ENCODE measurements at places on chromosomes 12 and 14. TPM values are rescaled to one million over a fixed set of nuclear protein-coding genes. Genes with fewer than 3 reads are reported as not detected.

LIN7A gene
- 0.21 TPM for total RNA-seq

RAP1B gene
- total RNA-seq: 366 TPM

NPFF gene
- total RNA-seq: not detected

FOXG1 gene
- 0.29 TPM for total RNA-seq

TMCC3 gene
- total RNA-seq: 0.12 TPM

FAR2 gene
- total RNA-seq: 13.9 TPM

OR6C2 gene
- total RNA-seq: not detected

SIRT4 gene
- total RNA-seq: 1.4 TPM

DMAC2L gene
- 3.5 TPM for total RNA-seq

TRAF3 gene
- 14.0 TPM for total RNA-seq

CLEC9A gene
- not detected for total RNA-seq

LYZ gene
- total RNA-seq: 0.07 TPM

DNA sequence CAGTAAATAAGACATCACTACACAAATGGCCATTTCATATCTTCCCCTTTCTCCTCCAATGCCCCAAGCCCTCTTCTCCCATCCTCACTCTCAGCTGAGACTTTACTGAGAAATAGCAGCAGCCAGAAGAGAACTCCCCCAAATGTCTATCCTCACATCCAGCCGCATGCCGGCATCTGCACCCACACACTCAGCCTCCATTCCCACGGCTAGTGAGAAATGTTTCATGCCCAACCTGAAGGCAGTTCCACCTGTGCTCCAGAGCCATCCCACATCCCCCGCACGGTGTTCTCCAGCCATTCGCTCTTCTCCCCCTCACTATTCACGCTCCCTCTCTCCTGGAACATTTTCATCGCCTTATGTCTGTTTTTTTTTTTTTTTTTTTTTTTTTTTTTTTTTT is 208.7 kb upstream of the DIO3 start:
- DNase-seq: no peak

GRCh38 chr12:25382311-25383106 is 131.8 kb upstream of the KRAS start:
- no peak for DNase-seq

DNA sequence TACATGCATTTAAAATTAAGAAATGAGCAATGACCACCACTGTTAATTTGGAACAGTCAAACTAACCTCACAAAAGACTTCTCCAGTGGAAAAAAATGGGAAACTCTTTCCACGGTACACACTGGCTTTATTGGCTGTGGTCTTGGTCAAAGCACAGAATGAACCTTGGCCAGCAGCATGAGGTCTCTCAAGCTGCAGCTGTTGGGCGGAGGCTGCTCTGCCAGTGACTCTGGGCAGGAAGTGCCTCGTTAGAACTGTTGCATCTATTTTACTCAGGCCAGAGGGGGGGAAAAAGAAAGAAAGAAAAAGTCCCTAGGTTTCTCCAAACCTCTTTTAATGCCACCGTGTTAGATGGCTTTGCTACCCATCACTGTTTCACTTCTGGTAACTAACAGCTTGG is 279.8 kb upstream of the DIO2 start:
- peak; percentile 18 for DNase-seq

DNA sequence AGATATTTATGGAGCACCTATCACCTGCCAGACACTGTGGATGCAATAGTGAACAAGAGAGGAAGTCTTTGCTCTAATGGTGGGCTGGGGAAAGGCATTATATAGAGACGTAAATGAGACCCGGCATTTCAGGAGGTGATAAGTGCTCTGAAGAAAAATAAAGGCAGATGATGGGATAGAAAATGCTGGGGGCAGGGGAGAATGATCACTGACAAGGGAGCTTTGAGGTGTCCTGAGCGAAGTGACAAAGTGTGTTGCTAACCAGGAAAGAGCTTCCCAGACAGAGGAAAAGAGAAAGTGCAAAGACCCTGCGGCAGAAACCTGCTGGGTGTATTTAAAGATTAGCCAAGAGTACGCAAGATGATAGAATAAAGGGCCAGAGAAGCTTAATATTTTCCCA is 1096.1 kb downstream of the BCL11B start:
- no peak for DNase-seq

GRCh38 chr14:94748667-94749347 is 21.1 kb downstream of the GSC start:
- DNase-seq: peak; percentile 1

GRCh38 chr14:89833120-89833532 is 121.4 kb downstream of the EFCAB11 start:
- no peak for DNase-seq

DNA sequence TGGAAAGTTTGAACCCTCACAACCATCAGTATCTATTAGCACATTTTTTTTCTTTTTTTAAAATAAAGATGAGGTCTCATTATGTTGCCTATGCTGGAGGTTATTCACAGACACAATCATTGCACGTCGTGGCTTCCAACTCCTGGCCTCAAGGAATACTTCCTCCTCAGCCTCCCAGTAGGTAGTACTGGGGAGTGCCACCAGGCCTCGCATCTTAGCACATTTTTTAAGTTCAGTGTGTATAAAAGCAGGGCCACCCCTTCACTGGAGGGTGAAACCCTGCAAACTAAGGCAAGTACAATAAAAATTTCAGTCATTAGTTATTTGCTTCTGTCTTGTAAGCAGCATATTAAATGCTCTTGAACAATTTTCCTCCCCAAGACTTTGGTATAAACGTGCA is 114.2 kb upstream of the SINHCAF start:
- no peak for DNase-seq

DNA sequence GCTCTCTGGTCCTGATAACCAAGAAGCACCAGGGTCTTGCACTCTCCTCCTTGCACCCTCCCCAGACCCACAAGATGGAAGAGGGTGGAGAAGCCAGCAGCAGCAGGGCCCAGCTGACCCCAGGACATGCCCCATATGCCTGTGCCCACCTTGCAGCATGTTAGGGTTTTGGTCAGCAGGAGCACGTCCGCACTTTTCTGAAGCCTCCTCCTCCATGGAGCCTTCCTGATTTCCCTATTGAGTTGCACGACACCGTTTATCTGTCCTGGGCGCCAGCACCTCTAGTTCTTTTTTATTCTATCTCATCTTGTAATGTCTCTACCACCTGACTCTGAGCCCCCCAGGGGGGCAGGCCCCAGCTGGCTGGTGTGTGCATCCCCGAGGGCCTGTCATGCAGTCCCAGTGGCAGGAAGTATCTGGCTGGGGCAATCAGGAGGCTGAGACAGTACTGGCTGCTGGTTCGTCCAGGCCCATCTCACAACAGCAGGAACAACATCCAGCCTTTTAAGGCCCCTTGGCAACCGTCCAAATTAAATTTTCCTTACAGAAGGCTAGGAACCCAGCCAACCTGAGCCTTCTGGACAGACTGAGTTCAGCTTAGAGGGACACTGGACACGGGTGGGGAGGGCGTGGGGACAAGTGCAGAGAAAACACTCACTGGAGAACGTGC is 39.6 kb downstream of the CCDC85C start:
- DNase-seq: peak; percentile 48

DNA sequence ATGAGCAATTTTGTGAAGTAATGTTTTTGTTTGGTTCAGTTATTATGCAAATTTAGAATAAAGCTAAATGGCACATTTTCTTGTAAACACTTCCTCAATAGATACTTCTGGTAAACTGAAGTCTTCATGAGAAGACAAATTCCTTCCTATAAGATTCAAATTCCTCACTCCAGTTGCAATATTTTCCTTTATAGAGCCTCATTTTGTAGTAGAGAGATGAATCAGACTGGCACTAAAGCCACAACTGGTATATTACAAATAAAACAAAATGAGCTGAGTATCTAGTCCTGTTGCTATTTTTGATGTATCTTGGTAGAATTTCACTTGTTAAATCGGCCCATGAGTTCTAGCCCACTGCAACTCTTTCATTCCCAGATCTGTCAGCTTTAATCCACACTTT is 5.5 kb downstream of the LGR5 start:
- DNase-seq: no peak

DNA sequence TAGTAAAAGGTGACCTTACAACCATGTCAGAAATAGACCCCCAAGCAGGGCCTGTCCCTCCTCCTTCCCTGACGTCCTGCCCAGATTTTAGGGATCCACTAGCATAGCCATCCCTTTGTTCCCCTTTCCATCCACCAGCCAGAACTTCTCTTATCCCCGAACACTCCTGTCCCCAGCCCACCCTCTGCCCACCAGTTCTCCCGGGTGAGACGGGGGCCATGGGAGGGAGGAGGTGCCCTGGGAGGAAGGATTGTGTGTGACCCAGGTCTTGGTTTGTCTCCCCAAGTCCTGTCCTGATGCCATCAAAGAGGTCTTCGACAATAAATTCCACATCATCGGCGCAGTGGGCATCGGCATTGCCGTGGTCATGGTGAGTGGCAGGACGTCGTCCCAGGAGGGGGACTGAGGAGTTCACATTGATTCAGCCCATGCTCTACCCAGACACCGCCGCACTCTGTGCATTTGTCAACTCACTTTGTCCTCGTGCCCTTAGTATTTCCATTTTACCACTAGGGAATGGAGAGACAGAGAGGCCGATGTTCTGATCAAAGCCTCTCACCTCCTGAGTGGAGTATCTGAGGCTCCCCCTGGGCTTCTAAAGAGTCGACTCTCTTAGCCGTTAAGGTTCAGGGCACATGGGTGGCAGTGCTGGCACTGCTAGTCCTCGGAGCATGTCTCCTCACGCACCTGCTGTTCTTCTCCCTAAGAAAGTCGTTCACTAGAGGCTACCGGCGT is 35.9 kb downstream of the CD9 start:
- no peak for DNase-seq

- no peak for DNase-seq
Observed at GRCh38 chr12:59548930-59549329, 46.9 kb upstream of the SLC16A7 start.

DNA sequence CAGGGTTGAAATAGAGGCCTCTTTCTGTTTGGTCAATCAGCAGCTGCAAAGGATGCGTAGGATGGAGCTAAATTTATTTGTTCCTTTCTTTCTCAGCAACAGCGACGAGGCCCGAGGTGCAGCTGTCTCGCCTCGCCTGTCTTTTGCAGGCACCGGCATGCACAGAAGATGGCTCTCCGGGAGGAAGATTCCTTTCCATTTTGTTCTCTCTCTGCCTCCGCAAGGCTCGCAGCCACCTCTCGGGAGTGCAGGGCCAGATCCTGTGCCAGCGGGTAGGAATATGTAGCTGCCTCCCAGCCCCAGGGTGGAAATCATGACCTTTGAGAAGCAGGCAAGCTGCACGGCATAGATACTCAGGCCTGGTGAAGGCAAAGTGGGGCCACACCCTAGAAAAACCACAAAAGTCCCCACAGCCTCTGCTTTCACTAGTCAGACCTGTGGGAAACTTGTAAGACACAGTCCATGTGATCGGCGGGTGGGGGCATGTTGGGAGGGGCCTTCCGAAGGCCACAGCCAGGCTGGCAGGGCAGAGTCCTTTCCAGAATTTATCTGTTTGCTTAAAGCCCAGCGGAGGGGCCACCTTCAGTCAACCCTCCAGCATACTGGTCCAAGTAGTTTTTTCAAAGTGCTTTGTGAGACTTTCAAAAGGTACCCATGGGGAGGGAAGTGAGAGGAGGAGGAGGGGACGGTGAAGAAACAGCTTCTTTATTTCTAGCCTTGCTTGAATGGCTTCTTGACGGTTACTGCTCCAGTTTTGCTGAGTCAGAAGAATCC is at the start of gene MAP1LC3B2:
TSS of gene MAP1LC3B2 (plus strand) at position 220 of the 774 bp plus-strand sequence. CDS start 16,562 bp downstream, outside the sequence.
- DNase-seq: peak; percentile 98

DNA sequence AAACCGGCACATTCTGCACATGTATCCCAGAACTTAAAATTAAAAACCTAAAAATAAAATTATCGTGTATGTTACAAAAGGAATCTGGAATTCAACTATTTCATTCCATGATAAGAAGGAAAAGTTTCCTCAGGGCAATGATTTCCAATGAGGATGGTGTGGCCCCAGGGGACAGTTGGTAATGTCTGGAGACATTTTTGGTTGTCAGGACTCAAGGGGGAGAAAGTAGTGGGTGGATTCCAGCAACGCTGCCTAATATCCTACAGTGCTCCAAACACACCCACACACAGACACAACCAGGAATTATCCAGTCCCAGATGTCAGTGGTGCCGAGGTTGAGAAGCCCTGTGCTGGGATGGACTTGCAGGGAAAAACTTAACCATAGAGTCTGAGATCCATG is 228.3 kb downstream of the TMEM132D start:
- no peak for DNase-seq

GRCh38 chr14:43308421-43309110 is 1198.5 kb downstream of the FSCB start:
- DNase-seq: no peak
